ENCODE measurements at places on chromosomes 5 and 9.
A peak's percentile ranks its signal among the peaks of the same experiment; 100 is the strongest.

GRCh38 chr9:137531099-137531765 is 19.0 kb downstream of the PNPLA7 start:
- DNase-seq = no peak

GRCh38 chr5:133205204-133205603 is 153.4 kb downstream of the HSPA4 start:
- DNase-seq = no peak

- no peak for DNase-seq
These were observed 198.7 kb upstream of the HAPLN1 start for GRCh38 chr5:83919071-83920041.

DNA sequence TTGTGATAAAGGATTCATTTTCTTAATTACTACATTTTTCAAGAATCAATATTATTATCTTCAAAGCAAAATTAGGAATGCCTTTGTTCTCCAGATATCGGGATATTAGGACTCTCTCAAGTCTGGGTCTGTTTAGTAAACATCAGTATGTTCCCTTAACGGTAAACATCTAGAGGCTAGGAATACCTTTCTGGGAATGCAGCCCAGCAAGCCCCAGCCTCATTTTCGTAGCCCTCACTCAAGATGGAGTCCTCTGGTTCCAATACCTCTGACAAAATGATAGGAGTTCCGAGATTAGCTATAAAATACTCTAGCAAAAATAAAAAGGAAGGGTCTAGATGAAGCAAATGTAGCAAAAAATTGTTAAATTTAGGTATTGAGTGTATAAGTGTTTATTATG is 84.5 kb downstream of the TEX10 start:
- no peak for DNase-seq

- no peak for DNase-seq
These were observed 1.3 kb upstream of the VDAC1 start for GRCh38 chr5:134006115-134006514.

- DNase-seq = peak; percentile 47
These were observed 77.5 kb upstream of the CAST start for GRCh38 chr5:96584712-96585111.

- peak; percentile 44 for DNase-seq
These were observed 19.2 kb upstream of the PITX1 start for GRCh38 chr5:135053278-135053677.

DNA sequence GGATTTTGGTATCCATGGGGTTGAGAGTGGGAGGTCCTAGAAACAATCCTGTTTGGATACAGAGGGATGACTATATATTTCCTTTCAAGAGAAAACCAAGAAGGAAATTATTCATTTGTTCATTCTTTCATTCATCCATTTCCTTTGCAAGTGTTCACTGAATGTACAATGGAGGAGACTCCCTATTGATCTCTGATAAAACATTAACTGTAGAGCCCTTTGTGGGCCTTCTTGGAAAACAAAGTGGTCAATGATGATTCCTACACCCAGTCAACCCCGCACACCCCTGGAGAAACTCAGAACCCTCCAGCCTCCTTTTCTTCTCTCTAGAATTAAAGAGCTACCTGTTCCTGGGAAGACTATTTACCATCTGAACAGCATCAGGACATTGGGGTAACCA is 247.3 kb downstream of the AUH start:
- DNase-seq = no peak
